ENCODE measurements at places on chromosomes 1 and 21.

DNA sequence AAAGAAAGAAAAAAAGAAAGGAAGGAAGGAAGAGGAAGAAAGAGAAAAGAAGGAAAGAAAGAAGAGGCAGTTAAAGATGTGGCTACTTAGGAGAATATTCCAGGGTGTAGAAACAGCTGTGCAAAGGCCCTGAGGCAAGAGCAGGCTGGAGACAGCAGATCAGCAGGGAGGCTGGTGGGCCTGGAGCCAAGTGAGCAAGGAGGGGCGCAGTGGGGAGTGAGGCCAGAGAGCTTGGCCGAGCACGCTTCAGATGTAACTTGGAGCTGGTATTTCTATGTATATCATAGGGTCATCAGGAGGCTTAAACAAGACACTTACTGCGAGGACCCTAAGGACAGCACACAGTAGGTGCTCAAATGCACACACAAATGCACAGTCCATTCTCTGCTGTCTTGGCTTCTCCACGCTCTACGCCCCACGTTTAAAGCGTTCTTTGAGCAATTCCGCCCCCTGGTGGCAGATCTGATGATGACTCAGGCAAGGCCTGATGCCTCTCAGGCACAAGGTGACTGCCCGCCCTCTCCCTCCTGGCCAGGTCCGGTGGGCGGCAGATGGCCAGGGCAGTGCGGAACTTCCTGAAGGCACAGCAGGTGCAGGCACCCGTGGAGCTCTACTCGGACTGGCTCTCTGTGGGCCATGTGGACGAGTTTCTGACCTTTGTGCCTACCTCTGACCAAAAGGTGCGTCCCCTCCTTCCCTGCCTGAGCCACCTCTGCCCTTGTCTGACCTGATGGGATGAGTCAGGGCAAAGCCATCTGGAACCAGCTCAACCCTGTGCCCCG is 11.9 kb upstream of the PADI3 start:
- no peaks in the 10 kb centered on the region for H3K4me1 ChIP-seq
- H3K27me3 ChIP-seq, result no peaks in the 10 kb centered on the region
- H3K36me3 ChIP-seq, result no peaks in the 10 kb centered on the region
- no peak overlapping the region for H3K27ac ChIP-seq
- no peak overlapping the region for H3K4me3 ChIP-seq

DNA sequence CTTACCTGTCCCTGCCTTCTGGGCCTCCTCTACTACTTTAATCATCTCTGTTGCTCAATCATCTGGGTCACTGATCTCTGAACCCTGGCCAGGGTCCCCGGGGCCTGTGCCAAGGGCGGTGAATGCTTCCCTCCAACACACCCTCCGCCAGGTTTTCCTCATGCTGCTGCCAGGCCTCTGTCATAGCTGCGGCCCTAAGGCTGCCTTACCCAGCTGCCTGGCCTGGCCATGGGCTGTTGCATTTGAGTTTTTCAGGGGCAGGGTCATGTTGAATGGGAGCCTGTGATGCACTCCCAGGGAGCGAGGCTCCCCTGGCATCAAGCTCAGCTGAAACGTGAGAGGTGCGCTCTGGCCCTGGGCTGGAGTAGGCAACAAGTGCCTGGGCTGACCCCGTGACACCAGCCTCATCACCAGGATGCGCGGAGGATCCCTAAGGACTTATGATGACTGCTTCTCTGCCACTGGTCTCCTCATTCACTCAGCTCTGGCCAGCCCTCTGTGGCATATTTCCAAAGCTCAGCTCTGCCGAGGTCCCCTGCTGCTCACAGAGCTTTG is 7.6 kb downstream of the EDN2 start:
- H3K27ac ChIP-seq, result peak overlapping the region; percentile 80
- H3K27me3 ChIP-seq, result no peaks in the 10 kb centered on the region
- peak; percentile 93 for DNase-seq
- H3K4me3 ChIP-seq, result no peak overlapping the region
- H3K36me3 ChIP-seq, result no peaks in the 10 kb centered on the region

- no peaks in the 10 kb centered on the region for H3K4me1 ChIP-seq
- no peaks in the 10 kb centered on the region for H3K27me3 ChIP-seq
- no peak overlapping the region for H3K27ac ChIP-seq
- no peak overlapping the region for H3K4me3 ChIP-seq
- H3K36me3 ChIP-seq, result no peaks in the 10 kb centered on the region
- DNase-seq, result no peak
These were observed 10.9 kb downstream of the TIMM17A start for GRCh38 chr1:201966171-201966570.

- H3K36me3 ChIP-seq, result no peaks in the 10 kb centered on the region
- peaks cover 10% of the 10 kb centered on the region for H3K4me1 ChIP-seq
- DNase-seq, result no peak
- no peak overlapping the region for H3K27ac ChIP-seq
These were observed 30.8 kb downstream of the KCNA3 start for GRCh38 chr1:110643879-110644472.

- H3K4me3 ChIP-seq, result no peak overlapping the region
- no peaks in the 10 kb centered on the region for H3K36me3 ChIP-seq
- DNase-seq, result no peak
- H3K27me3 ChIP-seq, result no peaks in the 10 kb centered on the region
- no peaks in the 10 kb centered on the region for H3K4me1 ChIP-seq
- no peak overlapping the region for H3K27ac ChIP-seq
These were observed 166.5 kb downstream of the PGBD5 start for GRCh38 chr1:230259621-230260020.

GRCh38 chr1:41245659-41246058 is 3.6 kb upstream of the SCMH1 start:
- DNase-seq, result no peak
- no peaks in the 10 kb centered on the region for H3K36me3 ChIP-seq
- no peak overlapping the region for H3K4me3 ChIP-seq
- no peaks in the 10 kb centered on the region for H3K4me1 ChIP-seq
- H3K27me3 ChIP-seq, result no peaks in the 10 kb centered on the region

Measured in Peyer's patch (tissue), 4 donors.